HS-5 (cell line): ENCODE measurements at places on chromosomes 11 and 22.

DNA sequence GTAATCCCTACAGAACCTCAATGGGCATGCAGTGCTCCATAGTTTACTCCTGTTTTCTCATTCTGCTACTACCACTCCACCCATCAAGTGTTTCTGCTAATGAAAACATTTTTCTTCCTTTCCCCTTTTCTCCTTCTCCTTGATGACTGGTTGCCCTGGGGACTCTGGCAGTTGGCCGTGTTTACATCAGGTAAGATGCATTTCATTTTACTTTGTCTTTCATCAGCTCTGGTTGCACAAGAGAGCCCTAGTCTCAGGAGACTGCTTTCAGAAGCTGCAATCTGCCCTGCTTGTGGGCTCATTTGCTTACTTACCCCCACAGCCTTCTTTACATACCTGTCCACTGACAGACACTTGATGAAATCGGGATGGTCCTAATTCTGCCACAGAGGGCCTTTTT, 19.6 kb upstream of the LIMK2 start:
- no peak for DNase-seq

DNA sequence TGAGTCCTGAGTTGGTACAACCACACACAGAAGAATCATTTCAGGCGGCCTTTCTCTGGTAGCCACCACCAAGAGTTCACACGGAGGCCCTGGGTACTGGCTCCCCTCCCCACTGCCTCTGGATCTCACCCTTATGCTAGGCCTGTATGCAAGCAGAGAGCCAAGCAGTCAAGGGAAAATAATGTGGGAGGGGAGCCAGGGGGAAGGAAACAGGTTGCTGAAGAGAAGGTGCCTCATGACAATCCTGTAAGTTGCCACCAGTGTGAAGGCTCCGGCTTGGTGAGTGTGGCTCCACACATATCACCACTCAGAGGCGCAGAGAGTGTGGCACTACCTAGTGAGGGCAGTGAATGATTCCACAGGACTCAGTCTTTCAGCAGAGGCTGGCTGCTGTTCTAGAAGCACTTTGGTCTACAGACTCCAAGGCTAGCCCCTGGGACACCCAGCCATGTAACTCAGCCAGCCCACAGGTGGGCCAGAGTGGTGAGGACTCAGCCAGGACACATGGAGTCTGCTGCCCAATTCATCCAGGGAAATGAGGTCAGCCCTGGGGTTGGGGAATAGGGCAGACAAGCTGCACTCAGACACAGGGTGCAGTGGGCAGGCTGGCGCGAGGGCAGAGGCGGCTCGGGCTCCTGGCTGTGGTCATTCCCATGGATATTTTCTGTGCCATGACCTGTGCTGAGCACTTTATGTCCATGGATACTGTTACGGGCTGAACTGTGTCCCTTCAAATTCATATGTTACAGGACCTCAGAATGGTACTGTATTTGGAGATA, 49.0 kb upstream of the SERPIND1 start:
- DNase-seq, result no peak

- no peak for DNase-seq
These were observed 7.5 kb upstream of the SYT8 start for GRCh38 chr11:1827095-1827813.

GRCh38 chr11:68295940-68296339, 16.5 kb upstream of the LRP5 start:
- DNase-seq, result no peak

GRCh38 chr11:94658386-94658785, 91.2 kb downstream of the PIWIL4 start:
- no peak for DNase-seq

GRCh38 chr11:108495326-108495725, 2.9 kb downstream of the POGLUT3 start:
- no peak for DNase-seq

DNA sequence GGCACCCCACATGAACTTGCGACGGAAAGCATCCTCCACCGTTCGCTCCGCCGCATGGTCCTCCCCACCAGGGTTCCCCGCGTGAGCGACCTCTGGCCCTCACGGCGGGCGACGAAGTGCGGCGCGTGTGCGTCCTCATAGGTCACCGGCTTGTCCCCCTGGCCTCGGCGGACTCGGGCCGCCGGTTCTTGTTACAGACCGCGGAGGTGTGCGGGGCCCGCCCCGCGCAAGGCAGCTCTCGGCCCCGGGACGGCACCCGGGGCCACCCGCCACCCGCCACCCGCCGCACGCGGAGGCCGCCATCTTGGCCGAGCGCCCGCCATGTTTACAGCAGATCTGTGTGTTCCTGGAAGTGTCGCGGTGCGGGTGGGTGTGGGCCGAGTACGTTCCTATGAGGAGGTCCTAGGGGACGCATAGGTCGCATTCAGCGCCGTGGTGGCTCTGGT, 3.5 kb upstream of the IFITM2 start:
- no peak for DNase-seq

- DNase-seq, result no peak
These were observed 27.4 kb downstream of the UBE2L3 start for GRCh38 chr22:21594865-21595452.

DNA sequence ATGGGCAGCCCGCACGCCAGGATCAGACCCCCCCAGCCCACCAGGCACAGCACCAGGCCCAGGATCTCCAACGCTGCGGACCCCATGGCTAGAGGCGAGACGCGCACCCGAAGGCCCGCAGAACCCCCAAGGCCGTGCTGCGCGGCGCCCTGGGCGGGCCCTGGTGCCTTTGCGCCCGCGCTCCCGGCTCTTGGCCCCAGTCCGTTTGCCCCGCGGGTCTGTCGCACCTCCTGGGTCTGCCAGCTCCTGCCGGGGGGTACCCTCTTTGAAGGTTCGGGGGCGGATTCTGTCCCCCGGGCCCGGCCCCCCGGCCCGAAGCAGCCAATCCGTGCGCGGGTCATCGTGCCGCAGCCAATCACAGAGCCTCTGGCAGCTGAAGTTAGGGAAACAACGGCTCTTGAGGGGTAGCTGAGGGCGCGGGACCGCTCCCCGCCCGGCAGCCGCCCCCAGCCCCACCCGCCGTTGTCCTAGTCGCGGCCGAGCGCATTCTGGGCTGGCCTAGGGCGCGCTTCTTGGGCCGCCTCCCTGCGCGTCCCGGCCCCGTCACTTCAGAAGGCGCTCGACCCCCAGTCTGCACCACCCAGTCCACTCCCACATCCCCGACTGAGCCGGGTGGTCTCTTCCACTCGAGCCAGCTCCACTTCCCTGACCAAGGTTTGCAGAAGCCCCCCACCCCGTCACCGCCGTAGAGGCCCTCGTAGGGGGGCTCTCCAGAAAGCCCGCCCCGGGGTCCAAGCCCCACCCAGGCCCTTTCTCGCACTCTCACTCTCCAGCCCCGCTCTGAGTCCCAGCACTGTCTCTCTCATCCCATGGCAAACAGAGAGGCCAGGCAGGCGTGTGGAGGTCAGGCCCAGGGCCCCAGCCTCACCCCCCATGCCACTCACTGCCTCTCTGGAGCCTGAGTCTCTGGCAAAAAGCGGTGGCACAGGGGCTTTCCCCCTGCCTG, at the start of gene CLDN5:
CLDN5 (minus strand) TSS at position 241 of the 946 bp plus-strand sequence; CDS start at position 86, 155 bp downstream.
- DNase-seq, result no peak

- no peak for DNase-seq
These were observed 29.5 kb downstream of the C2CD3 start for GRCh38 chr11:74141241-74141695.

GRCh38 chr22:20107471-20107901, 8.4 kb upstream of the RANBP1 start:
- no peak for DNase-seq

DNA sequence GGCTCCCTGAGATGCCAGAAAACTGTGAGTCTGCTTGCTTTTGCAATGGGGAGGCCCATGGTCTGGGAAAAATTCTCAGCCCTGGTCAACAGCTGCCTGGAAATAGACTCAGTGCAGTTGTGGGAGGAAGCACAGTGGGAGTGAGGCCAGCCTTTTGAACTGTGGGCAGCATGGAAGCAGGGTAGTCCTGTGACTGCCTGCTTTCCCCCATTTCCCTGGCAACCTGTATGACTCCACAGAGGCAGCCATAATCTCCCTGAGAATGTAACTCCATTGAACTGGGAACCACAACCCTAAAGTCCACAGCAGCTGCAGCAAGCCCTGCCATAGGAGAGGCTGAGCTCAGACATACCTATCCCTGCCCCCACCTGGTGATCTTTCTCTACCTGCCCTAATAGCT, 494.6 kb upstream of the FAT3 start:
- no peak for DNase-seq
